Hematopoietic multipotent progenitor cell (in vitro differentiated cells): ENCODE measurements at places on chromosomes 7 and 10.

DNA sequence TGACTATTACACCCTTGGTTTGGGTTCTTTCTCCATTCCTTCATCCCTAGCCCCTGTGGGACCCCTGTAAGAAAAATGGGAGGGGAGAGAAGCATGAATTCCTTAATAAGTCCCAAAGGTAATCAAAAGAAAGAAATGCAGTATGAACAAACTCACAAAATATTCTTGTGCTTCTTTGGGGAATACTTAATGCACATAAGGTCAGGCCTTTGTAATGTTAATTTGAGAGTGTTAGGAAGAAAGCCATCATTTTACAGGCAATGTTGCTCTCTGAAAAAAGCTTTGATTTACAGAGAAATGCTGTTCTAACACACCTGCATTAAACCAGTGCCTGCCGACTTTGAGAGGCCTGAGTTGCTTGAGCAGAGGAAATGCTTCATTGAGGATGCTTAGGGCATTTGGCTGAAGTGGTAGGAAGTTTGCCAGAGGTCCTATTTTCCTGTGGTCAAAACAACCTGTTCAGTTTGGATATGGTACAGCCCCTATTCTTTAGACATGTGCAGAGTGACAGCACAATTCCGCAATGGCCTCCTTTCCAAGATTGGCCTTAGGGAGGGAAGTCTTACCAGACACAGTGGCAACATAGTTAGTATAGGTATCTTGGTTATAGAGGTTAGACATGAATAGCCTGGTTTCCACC is 643.4 kb downstream of the AUTS2 start:
- no peak for DNase-seq

DNA sequence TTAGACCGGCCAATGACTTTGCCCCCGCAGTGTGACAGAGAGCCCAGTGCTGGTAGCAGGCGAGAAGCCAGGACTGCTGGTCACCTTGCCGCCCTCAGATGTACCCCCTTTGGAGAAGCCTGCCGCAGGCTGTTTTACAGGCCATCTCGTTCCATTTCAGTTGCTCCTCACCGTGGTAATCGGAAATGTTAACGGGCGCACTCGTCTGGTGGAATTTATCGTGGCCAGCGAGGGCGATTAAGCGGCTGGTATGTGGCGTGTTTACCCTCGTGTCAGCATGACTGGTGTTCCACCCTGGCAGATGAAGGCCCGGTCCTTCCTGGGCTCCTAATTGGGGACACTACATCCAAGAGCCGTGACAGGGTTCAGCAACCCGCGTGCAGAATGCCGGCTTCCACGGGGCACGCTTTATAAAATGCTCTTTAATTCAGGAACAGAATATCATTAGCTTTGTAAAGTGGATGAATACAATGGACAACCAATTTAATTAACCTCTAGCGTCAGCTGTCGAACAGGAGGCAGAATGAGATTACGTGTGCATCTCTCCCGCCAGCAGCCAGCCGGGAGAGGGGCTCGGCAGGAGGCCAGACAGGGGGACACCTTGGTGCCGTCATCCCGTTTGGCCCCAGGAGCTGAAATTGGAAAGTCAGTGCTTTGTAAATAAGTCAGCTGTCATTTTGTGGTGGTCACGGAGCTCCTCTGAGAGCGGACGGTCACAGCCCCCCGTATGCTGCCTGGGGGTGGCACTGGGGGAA is 108.3 kb downstream of the NKX6-2 start:
- no peak for DNase-seq

DNA sequence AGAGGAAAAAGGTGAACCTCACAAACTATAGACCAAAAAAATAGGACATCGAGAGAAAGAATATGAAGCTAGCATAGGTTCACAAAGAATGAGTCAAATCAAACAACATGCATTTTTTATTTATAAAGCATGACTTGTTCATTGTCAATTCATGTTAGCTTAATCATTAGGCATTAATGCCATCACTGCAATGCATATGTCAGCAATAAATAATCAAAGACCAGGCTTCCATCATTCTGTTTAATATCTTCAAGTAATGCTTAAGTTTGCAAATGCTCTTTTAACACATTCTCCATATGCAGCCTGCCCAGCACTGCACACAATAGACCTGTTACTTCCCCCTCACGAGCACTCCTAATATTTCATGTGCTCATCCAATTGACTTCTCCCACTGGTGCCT is 8.9 kb upstream of the MAGI2 start:
- no peak for DNase-seq

GRCh38 chr7:126702242-126703016 is 550.3 kb downstream of the GRM8 start:
- no peak for DNase-seq

DNA sequence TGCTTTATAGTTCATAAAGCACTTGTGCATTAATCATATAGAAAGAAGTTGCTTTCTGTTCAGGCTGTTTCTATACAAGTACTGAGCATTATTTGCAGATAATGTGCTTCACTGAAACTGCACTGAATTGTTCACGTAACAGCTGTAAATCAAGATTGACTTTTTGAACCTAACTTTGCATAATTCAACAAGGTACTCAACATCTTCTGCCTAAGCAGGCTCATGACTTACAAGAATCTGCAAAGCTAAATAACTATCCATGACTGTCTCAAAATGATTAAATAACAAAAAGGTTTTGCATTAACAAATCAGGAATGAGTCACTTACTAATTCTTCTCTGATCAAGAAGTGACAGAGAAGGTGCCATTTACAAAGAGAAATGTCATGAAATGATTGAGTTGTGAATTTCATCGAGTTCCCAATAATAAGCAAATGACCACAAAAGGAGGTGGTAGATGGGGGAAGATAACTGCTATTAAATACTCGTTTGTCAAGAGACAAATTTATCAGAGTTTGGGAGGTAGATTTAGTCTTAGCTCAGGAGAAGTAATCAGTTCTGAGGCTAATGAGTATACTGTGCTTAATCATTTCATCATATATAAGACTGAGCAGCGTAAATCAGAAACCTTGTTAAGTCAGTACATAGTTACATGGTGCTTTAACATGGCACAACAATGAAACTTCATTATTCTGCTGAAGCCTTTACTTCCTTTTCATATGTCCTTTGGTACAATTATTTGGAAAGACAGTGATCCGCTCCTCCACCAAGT is 161.3 kb upstream of the LRRN3 start:
- no peak for DNase-seq
